ENCODE measurements at places on chromosomes 12 and 14.

- no peak for DNase-seq
Observed at GRCh38 chr12:43832463-43833168, 3.3 kb upstream of the TMEM117 start.

GRCh38 chr12:108801736-108802100 lies 55.7 kb downstream of the SSH1 start:
- DNase-seq, result peak; percentile 73

- DNase-seq, result no peak
Observed at GRCh38 chr12:62714774-62715721, 219.9 kb downstream of the PPM1H start.

GRCh38 chr14:100049220-100049619 lies 16.0 kb upstream of the EVL start:
- DNase-seq, result peak; percentile 55

DNA sequence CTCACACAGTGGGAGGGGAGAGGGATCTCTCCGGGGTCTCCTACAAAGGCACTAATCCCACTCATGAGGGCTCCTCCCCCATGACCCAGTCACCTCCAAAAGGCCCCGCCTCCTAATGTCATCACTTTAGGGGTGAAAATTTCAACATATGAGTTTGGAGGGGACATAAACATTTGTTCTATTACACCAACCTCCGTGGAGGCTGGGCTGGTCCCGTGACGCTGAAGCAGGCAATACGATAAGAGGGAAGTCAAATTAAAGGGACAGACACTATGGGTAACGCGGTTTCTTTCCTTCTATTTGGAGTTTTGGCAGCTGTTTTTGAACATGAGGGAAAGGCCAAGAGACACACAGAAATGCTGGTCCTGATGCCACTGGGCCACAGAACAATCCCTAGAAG lies 175.7 kb upstream of the VASH1 start:
- DNase-seq, result no peak

- no peak for DNase-seq
Observed at GRCh38 chr14:90381999-90382451, 14.8 kb upstream of the CALM1 start.

DNA sequence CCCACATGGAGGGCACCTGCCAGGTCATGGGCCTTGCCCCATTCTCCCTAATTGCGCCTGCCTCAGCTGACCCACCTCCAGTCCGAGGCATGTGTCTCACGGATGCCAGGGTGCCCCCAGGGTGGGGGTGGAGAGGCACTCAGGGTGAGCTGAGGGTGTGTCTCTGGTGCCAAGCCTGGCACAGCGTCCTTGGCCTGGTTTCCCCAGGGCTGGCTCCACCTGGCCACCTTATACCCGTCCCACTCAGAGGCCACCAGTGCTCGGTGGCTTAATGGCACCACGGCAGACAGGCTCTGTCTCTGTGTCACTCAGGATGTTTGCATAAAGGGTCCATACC lies 33.6 kb upstream of the TDRD9 start:
- no peak for DNase-seq

- peak; percentile 80 for DNase-seq
Observed at GRCh38 chr14:21104448-21105060, 3.7 kb downstream of the TMEM253 start.

- no peak for DNase-seq
Observed at GRCh38 chr12:24328261-24328660, 378.8 kb upstream of the SOX5 start.

- peak; percentile 83 for DNase-seq
Observed at GRCh38 chr12:102702447-102703114, 214.5 kb downstream of the PAH start.

- no peak for DNase-seq
Observed at GRCh38 chr12:8123124-8123912, at the start of gene CLEC4A. Gene CLEC4A, plus strand, starts transcription at chr12:8123617. Its CDS starts 262 bp downstream, at chr12:8123879.

DNA sequence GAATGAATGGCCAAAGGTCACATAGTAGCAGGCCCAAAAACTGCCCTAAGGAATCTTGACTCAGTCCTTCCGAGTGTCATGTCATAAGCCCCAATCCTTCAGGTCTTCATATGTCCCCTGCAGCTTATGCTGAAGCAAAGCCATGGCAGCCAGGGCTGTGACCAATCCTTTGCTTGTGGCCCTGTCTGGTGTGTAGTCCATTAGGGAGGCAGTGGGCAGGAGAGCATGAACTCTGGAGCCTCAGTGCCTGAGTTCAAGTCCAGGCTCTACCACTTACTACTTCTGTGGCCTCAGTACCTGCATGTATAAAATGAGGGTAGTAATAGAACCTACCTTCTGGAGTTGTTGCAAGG lies 20.3 kb downstream of the PLEKHG3 start:
- DNase-seq, result no peak

- DNase-seq, result no peak
Observed at GRCh38 chr12:100395811-100396210, 38.9 kb downstream of the SLC17A8 start.

DNA sequence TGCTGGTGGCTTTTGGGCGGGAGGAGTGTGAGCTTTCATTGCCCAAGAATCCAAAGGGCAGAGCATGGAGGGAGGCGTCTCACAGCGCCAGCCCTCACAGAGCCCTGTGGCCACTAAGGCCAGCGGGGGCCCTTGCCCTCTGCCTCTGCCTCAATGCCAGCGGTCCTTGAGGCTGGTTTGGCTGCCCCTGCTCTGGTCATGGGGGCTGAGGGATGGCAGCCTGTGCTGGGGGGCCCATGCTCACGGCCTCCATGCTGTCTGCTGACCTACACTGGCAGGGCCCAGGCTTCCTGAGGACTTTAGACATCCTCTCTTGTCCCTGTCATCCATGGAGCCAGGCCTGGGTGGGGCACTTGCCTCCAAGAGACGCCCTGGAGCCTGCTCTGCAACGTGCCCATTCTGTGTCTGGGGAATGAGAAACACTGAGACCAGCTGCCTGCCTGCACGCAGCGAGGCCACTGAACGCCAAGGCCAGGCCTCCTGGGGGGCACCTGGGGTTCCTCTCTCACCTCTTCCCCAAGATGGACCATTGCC lies 143.4 kb downstream of the KIF26A start:
- no peak for DNase-seq

- DNase-seq, result no peak
Observed at GRCh38 chr12:45666396-45666795, 63.1 kb upstream of the ARID2 start.

DNA sequence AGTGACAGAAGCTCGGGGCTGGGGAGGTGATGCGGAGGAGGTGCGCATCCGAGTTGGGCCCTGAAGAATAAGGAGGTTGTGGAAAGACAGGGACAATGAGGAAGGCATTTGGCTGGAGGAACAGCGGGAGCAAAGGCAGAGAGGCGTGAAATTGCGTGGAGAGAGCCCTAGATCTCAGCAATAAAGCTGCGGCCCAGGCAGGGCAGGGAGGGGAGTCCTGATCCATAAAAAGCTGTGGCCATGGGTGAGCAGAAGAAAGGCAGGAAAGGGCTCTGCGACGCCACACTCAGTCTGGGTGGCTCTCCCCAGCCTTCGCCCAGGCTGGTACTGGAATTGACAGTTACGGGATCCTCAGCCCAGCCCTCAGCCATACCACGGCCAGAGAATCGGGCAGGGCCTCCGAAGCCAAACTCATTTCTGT lies 2.2 kb downstream of the FIGNL2 start:
- DNase-seq, result no peak

- peak; percentile 66 for DNase-seq
Observed at GRCh38 chr14:77707355-77707723, 484 bp downstream of the ALKBH1 start.

DNA sequence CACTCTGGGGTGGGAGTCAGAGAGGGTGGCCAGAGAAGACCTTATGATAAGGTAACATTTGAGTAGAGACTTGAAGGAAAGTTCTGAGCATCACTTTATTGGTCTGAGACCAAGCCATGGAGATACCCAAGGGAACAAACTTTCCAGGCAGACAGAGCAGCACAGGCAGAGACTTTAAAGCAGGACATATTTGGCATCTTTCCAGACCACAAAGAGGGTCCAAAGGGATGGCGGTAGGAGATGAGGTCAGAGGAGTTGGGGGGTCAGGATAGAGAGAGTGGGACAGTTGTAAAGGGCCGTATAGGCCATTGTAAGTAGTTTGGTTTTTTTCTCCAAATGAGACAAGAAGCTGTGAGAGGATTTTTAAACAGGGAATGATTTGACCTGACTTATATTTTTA lies 344.4 kb downstream of the SEC23A start:
- DNase-seq, result no peak

GRCh38 chr14:91349481-91350074 lies 68.0 kb downstream of the CCDC88C start:
- DNase-seq, result no peak

GRCh38 chr12:32567296-32567674 lies 111.8 kb upstream of the DNM1L start:
- DNase-seq, result no peak

DNA sequence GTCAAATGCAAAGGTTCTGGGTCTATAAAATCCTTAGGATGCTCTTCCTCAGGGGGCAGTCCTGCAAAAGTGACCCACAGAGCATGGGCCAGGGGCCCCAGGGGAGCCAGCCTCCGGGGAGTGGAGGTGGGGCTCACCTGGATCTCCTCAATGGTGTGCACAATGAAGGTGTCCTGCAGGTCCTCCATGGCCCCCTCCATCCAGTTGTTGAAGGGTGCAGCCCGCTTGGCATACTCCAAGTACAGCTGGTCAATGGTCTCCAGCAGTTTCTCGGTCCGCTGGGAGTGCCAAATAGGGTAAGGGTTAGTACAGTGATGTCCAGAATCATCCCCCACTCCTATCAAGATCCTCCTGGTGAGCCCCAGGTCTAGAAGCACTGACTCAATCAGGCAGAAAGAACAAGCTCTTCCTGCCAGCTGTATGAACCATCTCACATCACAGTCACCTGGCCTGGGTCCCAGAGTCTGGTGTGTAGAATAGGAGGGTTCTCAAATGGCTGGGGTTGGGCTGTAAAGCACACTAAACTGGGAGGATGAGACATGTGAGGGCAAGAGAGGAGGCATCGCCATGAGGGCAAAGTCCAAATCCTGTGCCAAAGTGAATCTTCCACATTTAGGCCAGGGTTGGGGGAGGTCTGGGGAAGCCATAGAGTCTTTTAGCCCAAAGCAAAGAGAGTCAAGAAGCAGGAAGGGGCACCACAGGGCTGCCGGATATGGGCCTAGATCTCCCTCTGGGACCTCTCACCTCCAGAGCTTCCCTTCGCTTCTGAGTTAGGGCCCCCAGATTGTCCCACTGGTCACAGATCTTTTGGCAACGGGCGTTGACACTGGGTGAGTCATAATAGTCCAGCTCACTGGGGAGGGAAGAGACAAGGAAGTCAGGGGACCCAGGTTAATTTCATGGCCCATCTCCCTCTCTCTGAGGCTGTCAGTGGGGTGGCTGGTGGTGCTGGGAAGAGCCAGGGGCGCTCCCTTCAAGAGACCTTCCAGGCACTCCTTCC lies 91.5 kb upstream of the ZFP36L1 start:
- DNase-seq, result peak; percentile 80

GRCh38 chr14:31449971-31450610 lies 7.2 kb downstream of the DTD2 start:
- DNase-seq, result peak; percentile 62

- no peak for DNase-seq
Observed at GRCh38 chr14:100051543-100051942, 13.7 kb upstream of the EVL start.

DNA sequence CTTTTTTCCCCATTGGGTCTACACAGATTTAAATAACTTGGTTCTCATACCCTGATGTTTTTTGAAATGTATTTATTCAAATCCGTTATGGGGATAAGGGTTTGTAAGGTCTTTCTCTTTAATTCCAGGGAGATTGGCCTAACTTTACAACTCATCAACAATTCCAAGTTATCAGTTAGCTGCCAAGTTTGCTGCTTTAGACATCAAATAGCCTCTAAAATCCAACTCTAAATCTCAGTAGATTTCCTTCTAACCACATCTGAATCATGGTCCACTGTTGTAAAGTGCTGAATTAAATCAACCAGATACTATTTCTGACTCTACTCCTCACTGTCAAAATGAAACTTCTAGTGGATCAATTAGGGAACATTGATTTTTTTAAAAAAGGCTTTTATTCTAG lies 364.1 kb upstream of the E2F7 start:
- no peak for DNase-seq

DNA sequence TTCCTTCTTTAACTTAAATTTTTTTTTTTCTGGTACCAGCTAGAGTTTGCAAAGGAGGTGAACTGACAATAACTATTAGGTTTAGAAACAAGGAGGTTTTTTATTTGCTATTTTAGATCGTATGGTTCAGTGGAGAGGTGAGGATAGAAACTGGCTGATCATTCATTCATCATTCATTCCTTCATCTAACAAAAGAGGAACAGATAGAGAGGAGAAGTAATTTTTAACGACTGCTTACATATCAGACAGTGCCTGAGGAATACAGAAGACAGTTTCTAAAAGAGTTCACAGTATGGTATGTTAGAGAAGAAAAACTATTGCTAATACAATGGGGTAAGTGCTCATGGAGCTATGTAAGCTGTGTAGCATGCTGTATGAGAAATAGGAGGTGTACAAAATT lies 111.1 kb downstream of the ERC1 start:
- DNase-seq, result no peak

GRCh38 chr12:13976880-13977279 lies 4.5 kb downstream of the GRIN2B start:
- DNase-seq, result no peak

GRCh38 chr14:96832351-96832750 lies 35.2 kb downstream of the VRK1 start:
- DNase-seq, result peak; percentile 17

DNA sequence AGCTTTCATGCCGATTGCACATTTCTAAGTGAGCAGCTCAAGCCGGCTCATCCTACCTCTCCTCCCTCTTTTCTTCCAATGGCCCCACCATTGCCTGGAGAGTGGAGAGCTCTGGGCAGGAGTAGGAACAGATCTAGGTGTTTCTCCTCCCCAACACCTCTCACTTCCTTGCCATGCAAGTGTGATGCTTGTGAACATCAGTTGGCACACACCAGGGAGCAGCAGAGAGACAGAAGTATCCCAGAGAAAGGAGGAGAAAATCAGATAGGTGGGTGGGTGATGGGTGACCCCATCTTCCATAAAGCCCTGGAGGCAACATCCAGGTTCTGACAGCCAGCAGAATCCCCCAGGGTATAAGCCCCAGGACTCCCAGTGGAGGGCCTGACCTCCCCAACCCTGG lies 27.8 kb downstream of the NPC2 start:
- DNase-seq, result no peak

DNA sequence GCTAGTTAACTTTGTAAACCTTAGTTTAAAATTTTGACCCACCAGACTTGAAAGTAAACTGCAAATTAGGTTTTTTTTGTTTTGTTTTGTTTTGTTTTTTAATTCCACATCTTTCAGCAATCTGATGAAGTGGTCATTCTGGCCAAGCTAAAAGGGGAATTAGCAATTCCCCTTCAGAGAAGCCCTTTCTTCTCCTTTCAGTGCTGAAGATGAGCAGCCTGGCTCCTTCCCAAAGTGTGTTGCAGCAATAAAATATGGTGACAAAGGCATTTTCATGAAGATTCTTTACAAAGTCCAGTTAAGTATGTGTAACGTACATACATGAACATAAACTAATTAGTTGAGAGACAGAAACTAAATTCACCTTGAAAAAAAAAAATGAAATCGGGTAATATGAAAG lies 380.1 kb downstream of the NOVA1 start:
- DNase-seq, result no peak

- no peak for DNase-seq
Observed at GRCh38 chr14:98544174-98544573, 727.8 kb downstream of the BCL11B start.

GRCh38 chr12:117032593-117033381 lies 66.4 kb downstream of the TESC start:
- DNase-seq, result peak; percentile 27
